ENCODE measurements at places on chromosomes 11 and 22.

DNA sequence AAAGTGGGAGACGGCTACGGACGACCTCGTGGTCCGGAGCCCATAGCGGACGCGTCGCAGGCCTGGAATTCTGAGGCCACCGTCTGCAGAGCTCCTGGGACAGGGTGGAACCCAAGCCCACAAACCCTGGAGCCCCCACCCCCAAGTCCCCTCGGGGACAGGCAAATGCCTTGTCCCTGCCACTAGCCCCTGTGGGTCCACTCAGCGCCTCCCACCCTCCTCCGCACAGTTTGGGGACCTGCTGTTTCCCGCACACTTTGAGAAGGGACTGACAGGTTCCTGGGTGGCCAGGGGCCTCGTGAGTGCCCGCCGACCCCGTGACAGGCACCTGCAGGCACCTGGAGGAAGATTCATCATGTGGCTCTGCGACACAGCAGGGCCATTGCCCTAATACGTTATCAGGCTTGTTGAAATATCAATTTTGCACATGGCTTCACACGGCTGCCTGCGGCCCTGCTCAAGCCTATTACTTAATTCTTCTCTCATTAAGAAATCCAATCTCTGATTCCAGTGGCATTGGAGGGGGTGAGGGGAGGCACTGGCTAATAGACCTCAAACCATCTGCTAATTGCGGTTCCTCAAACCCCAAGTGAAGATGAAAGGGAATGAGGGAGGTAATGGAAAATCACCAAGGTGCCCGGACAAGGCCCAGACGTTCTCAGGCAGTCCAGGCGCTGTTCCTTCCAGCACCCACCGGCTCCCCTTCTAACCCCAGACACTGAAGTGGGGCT is 672.5 kb downstream of the BRD1 start:
- DNase-seq, result no peak

DNA sequence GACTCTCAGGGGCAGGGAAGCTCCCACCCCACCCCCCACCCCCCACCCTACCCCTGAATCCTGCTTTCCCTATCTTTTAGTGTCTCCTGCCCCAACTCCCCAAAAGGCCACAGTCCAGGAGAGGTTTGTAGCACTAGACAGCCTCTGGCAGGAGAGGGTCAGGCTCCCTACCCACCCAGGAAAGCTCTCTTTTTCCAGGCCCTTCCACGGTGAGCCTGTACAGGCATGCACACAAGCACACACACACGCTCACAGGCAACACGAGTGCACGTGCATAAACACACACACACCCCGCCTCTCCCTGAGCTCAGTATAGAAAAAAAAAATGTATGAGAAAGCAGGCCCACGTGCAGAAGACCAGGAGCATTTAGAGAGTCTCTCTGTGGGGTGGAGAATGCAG is 414.0 kb downstream of the MN1 start:
- no peak for DNase-seq

- no peak for DNase-seq
These were observed 8.5 kb downstream of the EIF4ENIF1 start for GRCh38 chr22:31481129-31481528.

- no peak for DNase-seq
These were observed 46.6 kb downstream of the GGTLC2 start for GRCh38 chr22:22691055-22691454.

- DNase-seq, result no peak
These were observed 41.4 kb downstream of the MCHR1 start for GRCh38 chr22:40720538-40721256.

- DNase-seq, result no peak
These were observed 515.1 kb downstream of the CNTN5 start for GRCh38 chr11:99535819-99536218.

DNA sequence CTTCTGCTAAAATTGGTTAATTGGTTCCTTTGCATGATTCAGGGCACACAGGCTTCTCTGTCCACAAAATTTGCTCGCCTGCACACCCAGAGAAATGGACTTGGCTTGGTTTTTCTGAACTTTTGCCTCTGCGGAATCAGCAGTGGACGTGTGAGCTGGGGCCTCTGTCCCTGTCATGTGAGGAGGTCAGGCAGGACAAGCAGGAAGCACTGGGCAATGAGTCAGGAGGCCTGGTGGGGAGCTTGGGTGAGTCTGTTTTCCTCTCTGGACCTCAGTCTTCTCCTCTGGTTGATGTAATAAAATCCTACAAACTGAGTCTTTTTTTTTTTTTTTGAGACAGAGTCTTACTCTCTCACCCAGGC is 10.4 kb upstream of the CELSR1 start:
- DNase-seq, result no peak
